ENCODE measurements at places on chromosomes 5 and 9. TPM values are rescaled to one million over a fixed set of nuclear protein-coding genes. Genes with fewer than 3 reads are reported as not detected.

CCDC192 gene
- total RNA-seq: not detected

HMMR gene
- 10.0 TPM for total RNA-seq

OR1J2 gene
- 0.32 TPM for total RNA-seq

AIF1L gene
- 0.43 TPM for total RNA-seq

NAIF1 gene
- 10.8 TPM for total RNA-seq

WHRN gene
- 1.3 TPM for total RNA-seq

PFN3 gene
- not detected for total RNA-seq

PCDHGC5 gene
- total RNA-seq: 2.6 TPM

PCDHGA4 gene
- total RNA-seq: 7.3 TPM

SLF1 gene
- 16.0 TPM for total RNA-seq

FAM53C gene
- total RNA-seq: 46.6 TPM

EIF4E1B gene
- not detected for total RNA-seq

KIF24 gene
- 3.5 TPM for total RNA-seq
